ENCODE measurements at places on chromosomes 2 and 18. TPM values are rescaled to one million over a fixed set of nuclear protein-coding genes. Genes with fewer than 3 reads are reported as not detected.

DNA sequence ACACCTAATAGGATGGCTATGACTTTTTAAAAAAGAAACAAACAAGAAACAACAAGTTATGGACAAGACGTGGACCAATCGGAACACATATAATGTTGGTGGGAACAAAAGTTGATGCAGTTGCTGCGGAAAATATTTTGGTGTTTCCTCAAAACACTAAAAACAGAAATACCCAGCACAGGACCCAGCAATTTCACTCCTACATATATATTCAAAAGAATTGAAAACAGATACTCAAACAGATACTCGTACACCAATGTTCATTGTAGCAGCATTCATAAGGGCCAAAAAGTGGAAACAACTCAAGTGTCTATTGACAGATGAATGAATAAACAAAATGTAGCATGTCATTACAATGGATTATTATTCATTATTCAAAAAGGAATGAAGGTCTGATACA, 12.1 kb downstream of the CCDC141 start:
- DNase-seq, result no peak

- DNase-seq, result no peak
Measured at GRCh38 chr2:165149439-165149838, 54.4 kb downstream of the SCN3A start.

DNA sequence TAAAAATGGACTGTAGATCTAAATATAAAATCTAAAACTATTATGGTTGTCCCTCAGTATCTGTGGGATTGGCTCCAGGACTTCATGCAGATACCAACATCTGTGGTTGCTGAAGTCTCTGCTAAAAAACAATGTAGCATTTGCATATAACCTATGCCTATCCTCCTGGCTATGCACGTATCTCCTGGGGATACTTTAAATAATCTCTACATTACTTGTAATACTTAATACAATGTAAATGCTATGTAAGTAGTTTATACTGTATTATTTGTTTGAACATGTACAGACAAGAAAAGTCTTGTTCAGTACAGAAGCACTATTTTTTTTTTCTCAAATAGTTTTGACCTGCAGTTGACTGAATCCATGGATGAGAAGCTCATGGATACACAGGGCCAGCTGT, 134.9 kb downstream of the ZAP70 start:
- DNase-seq, result no peak

GRCh38 chr2:46259777-46260168, 37.4 kb upstream of the EPAS1 start:
- DNase-seq, result no peak

DNA sequence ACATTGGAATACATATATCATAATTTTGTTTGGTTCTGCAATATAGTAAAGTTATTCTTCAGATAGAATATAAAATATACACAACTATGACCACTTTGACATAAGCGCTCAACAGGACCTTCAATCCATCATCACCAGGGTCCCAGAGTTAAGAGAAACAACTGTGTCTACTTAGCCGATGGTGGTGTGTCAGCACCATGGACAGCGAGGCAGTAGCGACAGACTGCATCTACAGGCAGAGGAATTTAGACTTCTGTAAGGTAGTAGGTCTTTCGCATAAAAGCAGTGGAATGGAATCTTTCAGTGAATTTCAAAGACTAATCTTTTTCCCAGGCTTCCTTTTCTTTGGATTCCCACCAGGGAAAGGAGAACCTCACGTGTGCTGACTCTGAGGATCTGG, 20.5 kb upstream of the LRPPRC start:
- DNase-seq, result no peak

DNA sequence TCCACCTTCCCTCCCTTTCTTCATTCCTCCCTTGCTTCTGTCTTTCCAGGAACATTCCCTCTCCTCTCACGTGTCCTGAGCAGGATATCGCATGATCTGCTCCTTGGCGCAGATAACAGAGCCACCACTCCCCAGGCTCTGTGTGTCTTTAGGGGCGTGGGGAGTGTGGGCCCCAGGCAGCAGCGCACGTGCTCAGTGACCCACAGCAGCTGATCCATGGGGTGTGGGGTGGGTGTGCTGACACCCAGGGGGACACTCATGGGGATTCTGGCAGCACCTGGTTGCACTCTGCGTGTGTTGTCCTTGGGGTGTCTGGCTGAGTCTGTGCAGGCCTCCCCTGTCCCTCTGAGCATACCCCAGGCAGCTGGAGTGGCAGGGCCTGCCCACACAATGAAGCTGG, 9.9 kb upstream of the FOSL2 start:
- no peak for DNase-seq

DNA sequence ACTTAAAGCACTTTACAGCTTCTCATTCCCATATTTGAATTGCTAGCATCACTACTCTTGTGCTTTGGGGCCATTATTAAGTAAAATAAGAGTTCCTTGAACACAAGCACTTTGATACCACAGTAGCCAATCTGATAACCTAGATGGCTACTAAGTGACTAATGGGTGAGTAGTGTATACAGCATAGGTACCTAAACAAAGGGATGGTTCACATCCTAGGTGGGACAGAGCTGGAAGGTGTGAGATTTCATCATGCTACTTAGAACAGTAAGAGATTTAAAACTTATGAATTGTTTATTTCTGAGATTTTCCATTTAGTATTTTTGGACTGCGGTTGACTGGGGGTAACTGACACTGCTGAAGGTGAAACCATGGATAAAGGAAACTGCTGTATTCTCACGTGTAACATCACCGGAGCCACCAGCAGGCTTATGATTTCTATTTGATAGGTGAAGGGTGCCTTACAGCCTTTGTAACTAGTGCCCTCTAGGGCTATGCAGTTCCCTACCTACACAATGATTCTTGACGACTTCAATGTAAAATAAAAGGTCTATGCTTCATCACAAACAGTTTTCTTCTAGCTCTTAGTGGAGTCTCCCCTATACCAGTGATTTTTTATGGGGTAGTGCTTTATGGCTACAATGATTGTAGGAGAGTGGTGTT, 22.1 kb upstream of the CRIM1 start:
- no peak for DNase-seq

TGIF1 gene
- 14.1 TPM for total RNA-seq

- no peak for DNase-seq
Measured at GRCh38 chr2:29562319-29562718, 359.1 kb downstream of the ALK start.

GRCh38 chr18:31197676-31198075, 35.0 kb upstream of the DSC1 start:
- DNase-seq, result no peak

DNA sequence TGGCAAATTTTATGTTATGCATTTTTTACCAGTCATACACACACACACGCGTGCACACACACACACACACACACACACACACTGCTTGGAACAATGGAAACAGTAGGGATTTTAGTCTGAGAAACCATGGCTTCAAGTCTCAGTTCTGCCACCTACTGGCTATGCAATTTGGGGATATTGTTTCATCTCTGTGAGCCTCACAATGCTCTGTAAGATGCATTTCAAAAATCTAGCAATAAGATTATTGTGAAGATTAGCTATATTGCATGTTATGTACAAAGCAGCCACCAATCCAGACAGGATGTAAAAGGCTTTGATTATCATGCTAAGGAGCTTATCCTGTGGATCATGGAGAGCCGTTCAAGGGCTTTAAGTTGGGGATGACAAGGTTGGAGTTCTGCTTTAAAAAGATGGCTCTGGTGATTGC, 401.4 kb downstream of the NBAS start:
- no peak for DNase-seq

DNA sequence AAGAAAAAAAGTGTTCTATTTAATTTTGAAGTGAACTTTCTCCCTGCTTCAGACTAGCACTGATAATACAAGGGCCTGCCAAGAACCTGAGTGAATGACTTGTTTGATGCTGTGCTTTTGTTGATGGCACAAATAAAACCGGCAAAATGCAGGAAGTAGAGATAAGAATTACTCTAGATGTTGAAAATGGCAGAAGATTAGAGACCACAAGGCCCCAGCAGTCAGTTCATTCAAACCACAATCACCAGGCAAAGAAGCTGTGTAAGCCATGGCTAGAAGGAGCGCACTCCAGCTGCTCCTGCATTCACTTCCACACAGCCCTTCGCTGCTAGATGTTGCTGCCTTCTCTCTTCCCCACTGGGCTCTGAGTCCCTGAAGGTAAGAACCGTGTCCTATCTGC, 297.1 kb downstream of the AGPS start:
- no peak for DNase-seq

- DNase-seq, result no peak
Measured at GRCh38 chr2:215218587-215219577, 80.5 kb upstream of the ABCA12 start.

DNA sequence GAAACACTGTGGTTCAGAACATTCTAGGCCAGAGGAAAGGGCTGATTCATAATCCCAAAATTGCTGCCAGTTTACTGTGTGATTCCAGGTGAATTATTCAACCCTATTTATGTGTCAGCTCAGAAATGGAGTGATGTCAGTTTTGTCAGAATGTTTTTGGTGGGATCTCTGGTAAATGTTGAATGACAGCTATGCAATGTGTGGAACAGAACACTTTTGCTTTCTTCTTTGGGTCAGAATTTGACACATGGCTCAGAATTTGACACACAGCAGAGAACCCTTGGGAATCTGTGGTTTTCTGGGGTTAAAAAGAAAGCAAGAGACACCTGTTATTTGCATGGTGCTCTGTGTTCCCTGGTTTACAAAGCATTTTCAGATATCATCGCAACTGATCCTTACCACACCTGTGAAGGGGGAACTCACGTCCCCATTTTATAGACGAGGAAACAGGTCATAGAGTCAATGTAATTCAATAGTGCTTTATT, 1.6 kb upstream of the MTA3 start:
- DNase-seq, result no peak

- no peak for DNase-seq
Measured at GRCh38 chr2:196268538-196269338, 97.4 kb upstream of the STK17B start.

MGAT4A gene
- 6.9 TPM for total RNA-seq

DNA sequence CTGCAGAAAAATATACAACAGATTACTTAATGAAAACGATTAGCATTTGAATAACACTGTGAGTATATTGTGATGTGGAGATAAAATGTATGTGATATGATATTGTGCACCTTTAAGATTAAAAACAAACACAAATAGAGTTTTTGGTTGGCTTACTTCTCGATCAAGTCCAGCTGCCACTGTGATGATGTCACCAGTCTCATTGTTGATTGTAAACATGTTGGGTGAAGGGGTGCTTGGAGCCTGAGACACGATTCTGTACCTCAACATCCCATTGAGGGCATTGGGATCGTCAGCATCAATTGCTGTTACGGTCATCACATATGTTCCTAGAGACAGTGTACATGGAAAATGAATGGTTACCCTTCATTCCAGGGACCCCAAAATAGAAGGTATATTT, 174.1 kb downstream of the CDH2 start:
- DNase-seq, result no peak

GRCh38 chr2:142008135-142008744, 122.6 kb downstream of the LRP1B start:
- no peak for DNase-seq

GRCh38 chr2:122955776-122956175, 1069.3 kb upstream of the CNTNAP5 start:
- DNase-seq, result no peak

PARD3B gene
- 9.3 TPM for total RNA-seq

GRCh38 chr18:48974304-48975119, 23.7 kb upstream of the SMAD7 start:
- no peak for DNase-seq

DNA sequence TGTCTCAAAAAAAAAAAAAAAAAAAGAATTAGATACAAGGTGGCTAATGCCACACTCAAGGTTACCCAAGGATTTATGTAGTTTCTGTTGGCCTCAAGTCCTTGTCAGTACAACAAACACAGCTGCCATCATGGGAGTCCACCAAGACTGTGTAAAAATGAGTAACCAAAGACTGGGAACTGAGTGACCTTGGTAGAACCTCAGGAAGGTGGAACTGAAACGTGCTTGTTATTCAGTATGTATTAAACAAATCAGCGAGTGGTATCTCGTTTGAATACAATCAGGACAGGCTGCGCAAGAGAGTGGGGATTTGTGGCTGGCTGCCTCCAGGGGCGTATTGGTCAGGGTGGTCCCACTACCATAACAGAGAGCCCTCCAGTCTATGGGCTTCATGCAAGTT, 1.6 kb upstream of the SFTPB start:
- no peak for DNase-seq

DNA sequence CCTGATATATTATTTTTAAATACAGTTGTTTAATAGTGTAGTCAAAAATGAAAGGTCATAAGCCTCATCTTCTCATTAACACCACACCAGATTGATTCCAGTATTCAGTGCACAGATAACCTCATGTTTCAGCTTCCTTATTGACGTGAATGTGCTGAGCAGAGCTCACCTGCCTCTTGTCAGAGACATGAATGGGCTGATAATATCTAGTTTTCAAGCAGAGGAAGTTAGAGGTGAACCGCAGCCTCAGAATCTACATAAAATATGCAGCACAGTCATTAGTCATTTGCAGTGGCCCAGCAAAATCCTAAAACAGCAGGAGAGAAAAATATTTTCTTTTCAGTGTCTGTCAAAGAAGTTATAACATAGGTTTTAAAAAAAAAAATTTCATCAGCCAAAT, 216.2 kb downstream of the GBX2 start:
- DNase-seq, result no peak

DNA sequence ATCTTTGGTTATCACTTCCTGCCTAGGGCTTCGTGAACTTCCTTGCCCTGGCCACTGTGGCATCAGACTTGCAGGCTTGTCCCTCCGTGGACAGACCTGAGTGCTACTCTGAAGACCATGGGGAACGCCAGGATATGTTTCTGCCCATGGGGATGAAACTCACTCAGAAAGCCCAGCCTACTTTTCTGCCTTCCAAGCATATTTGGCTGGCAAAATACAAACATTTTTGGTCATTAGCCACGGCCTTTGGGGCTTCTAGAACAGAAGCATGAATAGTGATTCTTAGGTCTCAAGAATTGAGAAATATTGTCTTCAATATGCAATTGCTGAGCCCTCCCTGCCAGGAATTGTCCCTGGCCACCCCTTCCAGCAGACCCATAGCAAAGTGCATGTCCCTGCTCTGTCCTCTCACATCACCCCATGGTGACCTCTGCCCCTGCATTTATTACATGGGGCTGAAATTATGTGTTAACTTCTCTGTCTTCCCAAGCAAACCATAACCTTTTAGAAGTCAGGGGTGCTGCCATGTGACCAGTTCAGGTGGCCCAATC, 152.4 kb downstream of the OSR1 start:
- DNase-seq, result no peak

BUB1 gene
- total RNA-seq, result 0.88 TPM

ARHGAP15 gene
- total RNA-seq, result 2.3 TPM

All from left lobe of liver (tissue), 2 donors.